ENCODE measurements at places on chromosomes 11 and 22. TPM values are rescaled to one million over a fixed set of nuclear protein-coding genes. Genes with fewer than 3 reads are reported as not detected.

Gene OR10D3
- not detected for total RNA-seq

Gene ARHGAP32
- 10.4 TPM for total RNA-seq

Gene PLEKHB1
- 1.6 TPM for total RNA-seq

Gene HBD
- total RNA-seq: not detected

Gene HINFP
- total RNA-seq: 9.8 TPM

Gene SLC22A8
- total RNA-seq: not detected

Gene PARVG
- not detected for total RNA-seq

Data from pericardium fibroblast (primary cell).